HS-5 (cell line): ENCODE measurements at places on chromosomes 6 and 20.
A peak's percentile ranks its signal among the peaks of the same experiment; 100 is the strongest.

DNA sequence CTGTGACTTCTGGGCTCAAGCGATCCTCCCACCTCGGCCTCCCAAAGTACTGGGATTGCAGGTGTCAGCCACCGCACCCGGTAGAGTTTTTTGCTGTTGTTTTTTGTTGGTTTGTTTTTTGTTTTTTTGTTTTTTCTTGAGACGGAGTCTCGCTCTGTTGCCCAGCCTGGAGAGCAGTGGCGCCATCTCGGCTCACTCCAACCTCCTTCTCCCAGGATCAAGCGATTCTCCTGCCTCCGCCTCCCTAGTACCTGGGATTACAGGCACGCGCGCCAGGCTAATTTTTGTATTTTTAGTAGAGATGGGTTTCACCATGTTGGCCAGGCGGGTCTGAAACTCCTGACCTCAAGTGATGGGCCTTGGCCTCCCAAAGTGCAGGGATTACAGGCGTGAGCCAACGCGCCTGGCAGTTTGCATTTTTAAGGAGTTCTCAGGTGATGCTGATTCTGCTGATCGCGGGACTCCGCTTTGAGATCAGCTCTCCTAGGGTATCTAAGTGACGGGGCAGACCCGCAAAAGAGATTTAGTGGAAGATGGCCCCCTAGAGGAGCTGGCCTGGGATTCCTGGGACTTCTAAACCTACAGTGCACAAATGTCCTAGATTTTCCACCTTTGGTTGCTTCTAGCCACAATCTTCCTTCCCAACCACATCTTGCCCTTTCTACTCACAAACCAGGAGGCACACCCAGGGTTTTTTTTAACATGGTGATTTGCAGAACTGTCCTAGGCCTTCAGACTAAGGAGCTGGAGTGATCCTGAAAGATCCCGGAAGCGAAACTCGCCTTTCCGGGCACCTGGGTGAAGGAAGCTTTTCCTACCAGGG lies 45.2 kb downstream of the DPPA5 start:
- DNase-seq: no peak

DNA sequence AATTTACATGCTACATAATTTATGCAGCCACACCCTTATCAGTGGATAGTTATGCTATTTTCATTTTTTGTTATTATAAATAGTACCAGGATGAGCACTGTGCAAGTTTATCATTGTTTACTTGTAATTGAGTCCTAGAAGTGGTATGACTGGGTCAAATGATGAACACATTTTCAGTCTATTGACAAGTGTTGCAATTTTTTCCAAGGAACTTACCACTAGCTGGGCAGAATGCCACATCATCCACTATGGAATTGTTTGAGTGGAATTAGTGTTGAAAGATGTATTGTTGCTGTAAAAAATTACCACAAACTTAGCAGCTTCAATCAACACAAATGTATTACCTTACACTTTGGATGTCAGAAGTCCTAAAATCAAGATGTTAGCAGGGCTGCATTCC lies 38.1 kb upstream of the OPN5 start:
- no peak for DNase-seq

GRCh38 chr6:38218235-38218634 lies 398.7 kb downstream of the ZFAND3 start:
- DNase-seq: no peak

DNA sequence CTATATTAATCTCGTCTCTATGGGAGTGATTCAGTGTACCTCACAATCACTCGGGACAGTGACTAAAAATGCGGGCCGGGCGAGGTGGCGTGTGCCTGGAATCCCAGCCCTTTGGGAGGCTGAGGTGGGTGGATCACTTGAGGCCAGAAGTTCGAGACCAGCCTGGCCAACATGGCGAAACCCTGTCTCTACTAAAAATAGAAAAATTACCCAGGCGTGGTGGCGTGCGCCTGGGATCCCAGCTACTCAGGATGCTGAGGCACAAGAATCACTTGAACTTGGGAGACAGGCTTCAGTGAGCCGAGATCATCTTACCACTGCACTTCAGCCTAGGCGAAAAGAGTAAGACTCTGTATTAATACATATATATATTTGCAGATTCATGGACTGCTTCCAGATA lies 17.4 kb downstream of the POPDC3 start:
- DNase-seq: no peak

DNA sequence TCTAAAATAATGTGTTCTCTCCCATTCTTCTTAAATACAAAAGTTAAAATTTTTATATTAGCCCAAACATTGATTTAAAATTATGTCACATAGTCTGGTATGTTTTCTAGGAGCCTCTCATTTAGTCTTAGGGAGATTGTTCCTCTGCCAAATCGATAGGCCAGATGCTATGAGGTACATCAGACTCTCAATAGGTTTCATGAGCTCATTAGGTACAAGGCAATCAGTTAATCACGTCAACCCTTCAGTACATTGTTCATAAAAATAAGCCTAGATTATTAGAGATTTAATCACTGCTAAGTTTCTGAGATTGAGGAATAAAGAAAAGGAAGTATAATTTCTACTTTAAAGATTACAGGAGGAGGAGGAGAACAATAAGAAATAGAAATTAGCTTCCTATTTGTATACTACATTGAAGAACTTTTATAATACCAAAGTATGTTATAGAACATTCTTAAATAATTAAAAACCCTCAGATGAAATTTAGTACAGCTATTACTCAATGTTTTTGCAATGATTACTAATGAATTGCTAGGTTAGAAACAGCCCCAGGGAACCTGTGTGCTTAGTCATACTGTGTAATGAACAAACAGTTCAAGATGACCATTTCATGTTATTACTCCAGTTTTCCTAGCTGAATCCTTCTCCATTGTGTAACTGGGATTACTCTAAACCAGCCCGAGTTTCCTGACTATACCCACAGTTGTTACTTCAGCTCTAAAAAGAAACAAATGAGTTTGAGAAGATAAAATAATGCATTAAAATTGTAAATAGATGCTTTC lies 117.0 kb downstream of the BMP5 start:
- DNase-seq: peak; percentile 77

DNA sequence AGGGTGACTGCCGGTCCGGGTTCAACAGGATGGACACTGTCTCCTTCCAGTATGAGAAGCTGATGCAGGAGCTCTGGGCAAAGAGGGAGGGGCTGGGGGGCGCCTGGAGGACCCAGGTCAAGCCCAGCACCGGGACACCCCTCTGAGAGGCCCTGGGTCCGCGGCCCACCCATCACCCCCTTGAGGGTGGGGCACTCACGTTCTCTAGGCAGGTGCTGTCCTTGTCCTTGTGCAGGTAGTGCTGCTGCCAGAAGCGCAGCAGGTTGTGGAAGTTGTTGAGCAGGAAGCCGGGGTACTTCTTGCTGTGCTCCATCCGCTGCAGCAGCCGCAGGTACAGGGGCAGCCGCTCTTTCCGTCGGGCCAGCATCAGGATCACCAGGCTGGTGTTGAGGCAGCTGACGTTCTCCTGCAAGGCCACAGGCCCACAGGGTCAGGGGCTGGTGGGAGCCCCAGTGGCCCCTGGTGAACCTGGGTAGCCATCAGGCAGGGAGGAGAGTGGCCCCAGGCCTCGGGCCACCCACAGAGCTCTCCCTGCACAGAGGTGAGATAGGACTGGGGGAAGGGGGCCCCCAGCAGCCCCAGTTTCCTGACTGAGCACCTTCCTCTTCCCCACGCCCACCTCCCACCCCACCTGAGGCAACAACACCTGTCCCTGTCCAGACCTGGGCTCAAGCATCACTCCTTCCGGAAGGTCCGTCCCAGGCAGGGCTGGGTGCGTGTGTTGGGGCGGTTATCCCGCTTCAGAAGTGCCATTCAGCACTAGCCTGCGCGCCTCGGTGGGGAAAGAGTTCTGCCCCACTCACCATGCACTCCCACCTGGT lies 47.8 kb downstream of the MYH7B start:
- DNase-seq: no peak

GRCh38 chr6:149170564-149171452 lies 146.7 kb upstream of the TAB2 start:
- no peak for DNase-seq
